ENCODE measurements at places on chromosomes 7 and 10. TPM values are rescaled to one million over a fixed set of nuclear protein-coding genes. Genes with fewer than 3 reads are reported as not detected.

DNA sequence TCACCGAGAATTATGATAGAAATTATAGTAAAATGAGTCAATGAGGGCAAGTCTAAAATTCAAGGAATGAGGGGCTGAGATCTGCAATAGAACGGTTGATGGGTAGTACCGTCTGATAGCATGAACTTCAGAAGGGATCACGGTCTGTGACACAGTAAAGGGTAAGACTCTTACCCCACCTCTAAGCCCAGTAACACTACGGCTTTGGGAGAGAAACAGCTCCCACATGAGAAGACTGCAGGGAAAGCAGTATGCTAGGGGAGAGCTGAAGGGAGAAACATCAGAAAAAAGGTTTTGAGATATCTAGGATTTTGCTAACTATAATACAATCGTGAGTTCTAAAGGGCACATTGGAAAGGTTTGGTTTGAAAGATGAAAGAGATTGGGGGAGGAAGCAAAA is 12.8 kb upstream of the AKAP9 start:
- DNase-seq: no peak

- DNase-seq: no peak
These were observed 137.9 kb downstream of the RAPGEF5 start for GRCh38 chr7:22219036-22219435.

GRCh38 chr7:1767524-1767923 is 97.4 kb downstream of the ELFN1 start:
- peak; percentile 51 for DNase-seq

DNA sequence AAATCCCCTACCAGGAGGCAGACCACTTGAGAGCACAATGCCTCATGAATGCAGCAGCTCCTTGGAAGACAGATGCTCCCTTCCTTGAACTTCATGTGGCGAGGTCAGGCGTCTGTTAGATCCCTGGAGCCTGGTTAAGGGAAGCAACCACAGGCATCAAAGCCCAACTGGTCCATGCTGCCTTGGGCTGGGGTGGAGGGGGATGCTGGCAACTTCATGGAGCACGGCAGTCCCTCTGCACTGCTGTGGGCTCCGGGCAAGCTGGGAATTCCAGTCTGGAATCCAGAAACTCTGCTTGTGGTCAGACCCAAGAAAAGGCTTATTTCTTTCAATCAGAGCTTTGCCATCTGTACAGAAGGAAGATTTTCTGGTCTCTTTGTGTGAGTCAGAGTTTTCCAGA is 130.4 kb downstream of the PFKFB3 start:
- no peak for DNase-seq

The TFPI2 gene
- total RNA-seq: not detected

The LRRC18 gene
- total RNA-seq: not detected

- no peak for DNase-seq
These were observed at the start of gene CLDN15 for GRCh38 chr7:101237206-101238067. Gene CLDN15 (minus strand): TSS chr7:101237802. CDS start chr7:101237581, 221 bp downstream.

- DNase-seq: no peak
These were observed 19.5 kb upstream of the ABCB5 start for GRCh38 chr7:20595971-20596370.

The VWA2 gene
- not detected for total RNA-seq

- no peak for DNase-seq
These were observed 205.4 kb upstream of the ZMIZ1 start for GRCh38 chr10:78863140-78863905.

DNA sequence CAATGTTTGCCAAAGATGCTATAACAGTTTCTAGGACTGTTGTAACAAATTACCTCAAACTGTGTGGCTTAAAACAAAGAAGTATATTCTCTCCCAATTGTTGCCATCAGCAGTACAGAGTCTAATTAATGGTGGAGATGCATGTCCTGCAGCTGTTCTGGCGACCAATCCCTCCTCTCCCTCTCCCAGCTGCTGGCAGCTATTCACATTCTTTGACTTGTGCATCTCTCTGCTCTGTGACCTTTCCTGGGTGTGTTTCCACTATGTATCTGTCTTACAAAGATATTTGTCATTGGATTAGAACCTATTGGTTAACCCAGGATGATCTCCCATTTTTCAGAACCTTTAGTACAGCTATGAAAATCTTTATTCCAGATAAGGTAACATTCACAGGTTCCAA is 561.7 kb upstream of the POM121L12 start:
- DNase-seq: no peak

DNA sequence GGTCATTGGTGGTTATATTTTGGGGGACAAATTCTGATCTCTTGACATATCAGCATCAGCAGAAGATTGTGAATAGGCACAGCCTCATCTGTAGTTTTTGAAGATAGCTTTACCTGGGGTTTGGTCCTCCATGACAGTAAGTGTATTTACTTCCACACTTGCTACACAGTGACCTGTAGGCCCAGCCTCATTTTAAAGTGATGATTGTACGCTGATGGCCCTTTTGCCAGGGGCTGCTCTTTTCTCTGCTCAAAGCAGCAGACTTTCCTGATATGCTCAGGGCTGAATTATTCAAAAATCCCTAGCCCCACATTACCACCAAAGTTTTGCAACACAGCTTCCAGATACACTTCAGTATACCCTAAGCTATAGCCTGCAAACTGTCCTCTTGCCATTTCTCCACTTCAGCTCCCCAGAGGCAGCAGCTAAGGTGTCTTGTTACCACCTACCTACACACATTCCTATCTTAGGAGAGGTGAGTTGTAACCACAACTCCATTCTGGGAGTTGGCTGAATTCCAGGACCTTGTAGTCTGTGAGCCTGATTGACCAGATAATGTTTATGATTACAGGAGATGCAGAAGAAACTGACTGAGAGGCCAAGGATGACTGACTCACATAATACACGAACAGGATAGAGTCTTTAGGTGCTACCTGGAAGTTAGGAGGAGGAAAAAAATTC is 6.0 kb downstream of the ASB4 start:
- DNase-seq: no peak

DNA sequence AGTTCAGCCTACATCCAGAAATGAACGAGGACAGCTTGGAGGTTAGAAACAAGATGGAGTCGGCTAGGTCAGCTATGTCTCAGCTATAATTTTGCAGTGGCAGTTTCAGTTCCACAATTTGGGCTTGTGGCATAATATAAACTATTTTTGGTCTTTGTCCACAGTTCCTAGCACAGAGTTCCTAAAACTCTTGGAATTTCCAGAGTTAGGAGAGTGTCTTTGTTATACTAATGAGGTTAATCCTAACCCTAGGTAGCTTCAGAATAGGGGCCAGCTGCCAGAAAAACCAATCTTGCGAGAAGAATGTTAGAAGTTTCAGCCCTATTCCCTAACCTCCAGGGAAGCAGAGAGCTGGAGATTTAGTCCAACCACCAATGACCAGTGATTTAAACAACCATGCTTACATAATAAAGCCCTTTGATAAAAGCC is 131.9 kb downstream of the AKR1D1 start:
- DNase-seq: no peak

GRCh38 chr7:138481447-138482380 is 21.7 kb downstream of the TRIM24 start:
- no peak for DNase-seq

DNA sequence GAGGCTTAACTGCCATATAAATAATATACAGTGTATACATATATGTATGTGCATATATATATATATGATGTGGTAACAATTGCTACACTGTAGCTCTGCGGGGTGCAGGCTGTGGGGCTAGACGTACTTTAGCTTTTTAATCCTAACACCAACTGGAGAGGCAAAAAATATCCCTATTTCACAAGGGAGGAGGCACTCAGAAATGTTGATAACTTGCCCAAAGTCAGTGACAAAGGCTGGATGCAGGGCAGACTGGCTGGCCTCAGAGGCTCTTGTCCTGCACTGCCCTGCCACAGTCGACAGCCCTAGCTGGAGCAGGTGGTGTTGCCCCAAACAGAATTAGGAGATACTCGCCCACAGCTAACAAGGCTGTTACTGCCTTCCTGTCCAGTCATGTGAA is 1.5 kb upstream of the RELN start:
- no peak for DNase-seq

DNA sequence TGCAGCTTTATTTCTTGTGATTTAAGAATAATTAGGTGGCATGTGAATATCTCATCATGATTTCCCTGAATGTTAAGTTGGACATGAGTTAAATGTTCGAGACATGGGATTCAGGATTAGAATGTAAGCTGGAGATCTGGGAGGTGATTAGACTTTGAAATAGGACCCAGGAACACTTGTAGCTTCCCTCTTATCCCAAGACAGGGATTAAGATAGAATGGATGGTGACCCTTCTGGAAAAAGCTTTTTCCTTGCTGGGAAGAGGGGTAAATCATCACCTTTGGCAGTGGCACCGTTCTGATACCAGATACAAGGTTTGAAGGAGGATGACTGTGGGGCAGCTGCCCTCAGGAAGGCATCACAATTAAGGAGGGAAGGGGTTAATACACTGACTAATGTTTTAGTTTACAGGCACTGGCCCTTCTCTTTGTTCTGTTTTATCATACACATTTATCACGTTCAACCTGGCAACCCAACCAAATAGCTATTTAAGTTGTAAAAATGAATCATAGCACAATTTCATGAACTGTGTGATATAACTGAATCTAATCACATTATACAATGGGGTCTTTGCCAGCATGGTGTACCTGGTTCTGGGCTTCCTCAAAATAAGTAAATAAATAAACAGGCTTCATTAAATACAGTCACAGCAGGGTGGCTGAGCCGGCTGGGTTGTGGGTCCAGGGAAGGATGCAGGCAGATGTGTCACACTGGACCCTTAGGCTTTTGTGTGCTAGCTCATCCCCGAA is 212.7 kb downstream of the LRMDA start:
- no peak for DNase-seq

DNA sequence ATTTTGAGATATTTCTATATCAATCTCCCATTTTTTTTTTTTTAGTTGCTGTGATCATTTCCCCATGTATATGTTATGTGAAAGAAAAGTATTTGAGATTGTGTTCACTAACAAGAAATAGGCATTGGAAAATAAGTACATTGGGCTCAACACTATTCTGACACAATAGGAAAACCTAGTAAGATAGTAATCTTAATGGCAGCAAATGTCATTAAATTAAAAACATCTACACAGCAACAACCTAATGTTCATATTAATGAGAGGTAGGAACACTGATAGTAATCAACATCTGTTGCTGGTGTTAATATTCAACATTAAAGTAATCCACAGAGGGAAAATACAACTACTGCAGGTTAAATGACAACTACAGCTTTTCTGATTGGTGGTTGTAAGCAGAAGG is 1.5 kb upstream of the GTPBP10 start:
- no peak for DNase-seq

DNA sequence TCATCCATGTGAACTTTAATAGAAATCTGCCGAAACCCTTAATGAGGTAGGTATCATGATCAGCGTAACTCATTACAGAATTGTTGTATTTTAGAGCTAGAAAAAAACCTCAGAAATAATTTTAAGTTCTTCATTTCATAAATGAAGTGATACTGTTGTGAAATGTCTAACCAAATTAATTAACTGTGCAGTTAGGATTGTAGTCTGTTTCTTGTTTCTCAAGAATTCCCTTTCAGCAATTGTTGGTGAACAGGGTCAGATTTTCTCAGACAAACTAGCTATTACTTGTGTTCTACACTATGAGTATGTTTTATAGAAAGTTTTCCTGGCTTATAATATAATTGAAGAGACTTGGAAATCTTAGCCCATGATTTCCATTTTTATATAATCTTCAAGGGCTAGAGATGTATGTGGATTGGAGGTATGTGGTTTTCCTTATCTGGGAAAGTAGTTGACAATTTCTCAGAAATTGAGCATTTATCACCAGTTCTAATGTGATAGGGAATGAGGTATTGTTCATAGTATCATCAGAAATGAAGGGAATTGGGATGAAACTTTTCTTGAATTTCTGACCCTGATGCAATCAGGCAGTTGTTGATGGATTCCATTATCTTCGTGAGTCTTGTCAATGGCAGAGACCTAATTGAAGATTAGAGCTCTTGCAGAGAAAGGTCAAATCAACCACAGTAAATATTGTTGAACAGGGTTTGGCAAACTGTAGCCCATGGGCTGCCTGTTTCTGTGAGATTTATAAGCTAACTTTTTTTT is 55.0 kb downstream of the ST7 start:
- no peak for DNase-seq

The USP6NL gene
- 59.7 TPM for total RNA-seq

- no peak for DNase-seq
These were observed 160.5 kb downstream of the ADAM12 start for GRCh38 chr10:126227762-126228134.

The GGCT gene
- 81.3 TPM for total RNA-seq

GRCh38 chr10:89949496-89949895 is 248.1 kb downstream of the KIF20B start:
- DNase-seq: no peak

- DNase-seq: no peak
These were observed 234.7 kb upstream of the CACNA2D1 start for GRCh38 chr7:82678259-82678658.

The HOXA7 gene
- 1.2 TPM for total RNA-seq

DNA sequence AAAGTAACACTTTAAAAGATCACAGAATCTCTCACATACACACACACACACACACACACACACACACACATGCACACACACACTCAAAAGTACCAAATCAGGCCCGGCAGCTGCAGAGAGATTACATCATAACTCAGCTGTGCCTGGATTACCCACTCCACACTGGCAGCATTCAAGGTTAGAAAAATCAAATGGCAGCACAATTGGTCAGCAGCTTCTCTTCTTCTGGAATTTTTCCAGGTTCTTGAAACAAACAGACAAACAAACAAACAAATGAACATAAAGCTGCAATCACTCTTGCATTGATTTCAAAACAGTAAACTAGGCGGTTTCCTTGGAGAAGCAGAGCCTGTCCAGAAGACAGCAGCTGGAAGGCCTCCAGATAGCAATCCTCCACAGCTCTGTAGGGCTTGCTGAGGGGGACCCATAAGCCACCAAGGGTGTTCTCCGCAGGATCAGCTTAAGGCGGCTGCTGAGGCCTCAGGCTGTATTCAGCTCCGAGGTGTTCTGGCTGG is 24.5 kb upstream of the FAM133B start:
- no peak for DNase-seq

DNA sequence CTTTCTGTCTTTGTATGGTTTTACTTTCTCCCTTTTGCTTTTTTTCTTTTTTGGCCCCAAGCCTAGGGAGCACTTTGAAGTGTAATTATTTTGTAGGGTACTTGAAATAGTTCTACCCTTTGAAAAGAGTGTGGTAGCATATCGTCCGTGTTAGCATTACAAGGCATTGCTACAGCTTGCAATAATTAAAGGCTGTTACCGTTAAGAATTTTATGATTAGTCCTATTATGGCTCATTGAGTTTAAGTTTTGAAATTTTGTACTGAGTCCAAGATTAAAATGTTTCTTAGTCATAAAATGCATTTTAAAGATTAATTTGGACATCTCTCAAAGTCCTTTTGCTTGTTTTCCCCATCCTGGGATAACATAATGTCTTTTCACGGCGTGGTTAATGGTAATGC is 490.0 kb upstream of the LRRN3 start:
- DNase-seq: no peak

- no peak for DNase-seq
These were observed 44.0 kb downstream of the WDR37 start for GRCh38 chr10:1100143-1100542.

GRCh38 chr10:24519950-24520349 is 203.7 kb downstream of the ARHGAP21 start:
- DNase-seq: no peak

The HOGA1 gene
- total RNA-seq: 0.25 TPM

Measured in OCI-LY7 (cell line).